IMR-90 (cell line): ENCODE measurements at places on chromosomes 2 and 18. TPM values are rescaled to one million over a fixed set of nuclear protein-coding genes. Genes with fewer than 3 reads are reported as not detected.

GRCh38 chr2:231364961-231365810 is 30.3 kb upstream of the B3GNT7 start:
- DNase-seq: peak; percentile 89

- no peak for DNase-seq
These were observed 3.9 kb downstream of the MAPRE3 start for GRCh38 chr2:26974352-26974751.

The RFTN2 gene
- total RNA-seq: 2.3 and 2.5 TPM in 2 replicates

The KRTCAP3 gene
- total RNA-seq: not detected in 2 replicates

The ERFE gene
- 0.56 and 1.3 TPM in 2 replicates for total RNA-seq

DNA sequence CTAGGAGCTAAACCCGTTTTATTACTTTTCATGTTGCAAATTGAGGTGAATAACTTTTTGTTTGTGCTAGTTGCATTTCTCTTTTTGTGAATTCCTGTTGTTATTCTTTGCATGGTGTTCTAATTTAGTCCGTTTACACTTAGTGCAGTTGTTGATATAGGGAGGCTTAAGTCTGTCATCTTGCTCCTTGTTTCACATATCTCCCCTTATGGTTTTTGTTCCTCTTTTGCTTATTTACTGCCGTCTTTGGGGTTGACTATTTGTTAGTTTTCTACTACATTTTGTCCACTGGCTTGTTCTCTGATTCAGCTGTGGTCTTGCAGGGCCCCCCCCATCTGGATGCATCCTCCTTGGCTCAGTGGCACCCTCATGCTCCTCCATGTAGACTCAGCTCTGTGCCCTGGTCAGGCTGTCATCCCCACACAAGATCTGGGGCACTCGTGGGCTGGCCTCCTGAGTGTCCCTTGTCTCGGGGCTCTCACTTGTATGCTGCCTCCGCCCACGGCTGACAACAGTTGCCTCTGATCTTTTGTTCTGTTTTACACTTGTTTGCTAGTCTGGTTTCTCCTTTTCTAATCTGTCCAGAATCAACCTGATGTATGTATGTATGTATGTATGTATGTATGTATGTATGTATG is 42.9 kb upstream of the ASB1 start:
- no peak for DNase-seq

The PPP4R1 gene
- 123 and 131 TPM in 2 replicates for total RNA-seq

The ITGB1BP1 gene
- total RNA-seq: 48.6 and 61.1 TPM in 2 replicates

DNA sequence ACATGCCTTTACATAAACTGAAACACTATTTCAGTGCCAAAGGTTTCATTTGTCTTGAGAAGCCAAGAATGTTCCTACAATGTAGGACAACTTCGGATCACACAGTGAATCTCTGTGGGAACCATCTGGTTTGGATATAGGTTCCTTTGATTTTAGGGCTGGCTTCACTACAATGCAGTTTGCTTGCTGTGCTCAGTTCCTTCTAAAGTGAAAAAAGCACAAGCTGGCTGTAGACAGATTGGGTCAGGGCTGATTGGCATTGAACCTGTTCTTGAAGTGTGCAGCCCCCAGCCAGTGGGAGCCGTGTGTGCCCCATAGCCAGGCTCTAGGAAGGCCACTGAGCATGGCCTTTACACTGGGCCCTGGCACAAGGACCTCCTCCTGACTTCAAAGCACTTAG is 167.9 kb upstream of the HNRNPA3 start:
- DNase-seq: no peak

DNA sequence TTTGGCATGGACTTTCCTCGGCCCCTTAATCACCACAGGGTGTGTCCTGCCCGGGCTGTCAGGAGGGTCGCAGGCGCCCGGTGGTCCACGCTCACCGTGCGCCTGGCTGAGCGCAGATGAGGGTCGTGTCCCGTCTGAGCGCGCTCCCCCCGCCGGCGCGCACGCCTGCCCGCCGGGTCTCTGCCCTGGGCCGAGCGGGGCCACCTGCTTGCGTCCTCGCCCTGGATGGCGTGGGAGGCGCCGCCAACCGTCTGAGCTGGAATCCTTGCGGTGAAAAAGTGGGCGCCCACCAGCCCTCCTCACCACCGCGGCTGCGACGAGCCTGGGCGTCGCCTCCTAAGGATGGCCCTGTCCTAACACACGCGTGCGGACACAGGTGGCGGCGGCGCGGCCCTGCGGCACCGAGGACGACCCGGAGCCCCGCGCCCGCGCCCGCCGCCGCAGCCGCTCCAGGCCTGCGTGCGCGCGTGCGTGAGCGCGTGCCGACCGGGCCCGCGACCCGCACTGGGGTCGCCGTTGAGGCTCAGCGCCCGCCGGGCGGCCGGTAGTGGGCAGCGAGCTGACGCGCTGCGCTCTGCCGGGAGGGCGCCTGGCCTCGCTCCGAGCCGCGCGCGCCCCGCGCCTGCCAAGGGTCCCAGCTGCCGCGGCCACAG is 126.6 kb downstream of the ARHGEF4 start:
- DNase-seq: no peak

GRCh38 chr2:37507703-37508102 is 163.3 kb downstream of the QPCT start:
- peak; percentile 82 for DNase-seq

The FSIP2 gene
- under 0.01 TPM in 1 of 2 replicates, not detected in the other for total RNA-seq

DNA sequence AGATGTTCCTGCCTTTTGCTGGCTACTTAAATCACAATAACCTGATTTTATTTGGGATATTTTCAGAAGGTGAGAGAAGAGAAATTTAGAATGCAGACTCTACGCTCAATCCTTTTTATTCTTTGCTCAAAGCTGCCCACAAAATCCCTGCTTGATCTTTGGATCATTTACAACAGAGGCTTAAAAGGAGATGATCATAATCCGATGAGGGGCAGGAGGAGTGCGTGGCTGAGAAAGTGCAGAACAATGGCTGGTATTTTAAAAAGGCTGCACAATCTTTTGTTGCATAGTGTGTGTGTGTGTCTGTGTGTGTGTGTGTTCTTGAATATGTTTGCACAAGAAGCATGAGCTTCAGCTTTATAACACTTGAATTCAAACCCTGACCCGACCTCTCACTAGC is 256.3 kb upstream of the MYT1L start:
- DNase-seq: no peak

- no peak for DNase-seq
These were observed 120.9 kb upstream of the TTN start for GRCh38 chr2:178928077-178928476.

DNA sequence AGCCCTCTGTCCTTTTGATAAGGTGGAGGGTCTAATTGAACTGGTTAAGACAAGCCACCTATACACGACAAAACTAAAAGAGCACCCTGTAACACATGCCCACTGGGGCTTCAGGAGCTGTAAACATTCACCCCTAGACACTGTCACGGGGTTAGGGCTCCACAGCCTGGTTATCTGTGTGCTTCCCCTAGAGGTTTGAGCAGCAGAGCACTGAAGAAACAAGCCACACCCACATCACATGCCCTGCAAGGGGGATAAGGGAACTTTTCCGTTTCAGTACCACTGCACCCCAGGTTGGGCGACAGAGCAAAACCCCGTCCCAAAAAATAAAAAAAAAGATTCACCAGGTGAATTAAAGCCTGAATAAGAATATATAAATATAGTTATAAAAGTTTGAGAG is 913.7 kb upstream of the ACVR2A start:
- DNase-seq: no peak

DNA sequence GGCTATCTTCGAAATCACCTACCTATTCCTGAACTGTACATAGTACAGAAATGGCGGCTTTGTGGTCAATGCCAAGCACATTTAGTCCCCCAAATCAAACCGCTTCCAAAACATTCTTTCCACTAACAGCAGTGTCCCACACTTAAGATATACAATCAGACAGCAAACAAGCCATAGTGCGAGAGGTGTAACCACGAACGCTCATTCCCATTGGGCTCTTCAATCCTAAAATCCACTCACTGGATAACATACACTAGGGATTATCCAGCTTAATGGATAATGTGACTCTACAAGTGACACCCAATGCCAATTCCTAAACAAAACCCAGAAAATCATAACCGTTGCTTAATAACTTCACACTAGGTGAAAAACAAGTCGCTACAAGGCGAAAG is 2.0 kb downstream of the XPO1 start:
- DNase-seq: peak; percentile 16

The CXCR4 gene
- not detected in 2 replicates for total RNA-seq

GRCh38 chr18:13300796-13301195 is 82.2 kb downstream of the LDLRAD4 start:
- DNase-seq: no peak

- DNase-seq: peak; percentile 55
These were observed 155.2 kb downstream of the ALK start for GRCh38 chr2:29766191-29766590.

DNA sequence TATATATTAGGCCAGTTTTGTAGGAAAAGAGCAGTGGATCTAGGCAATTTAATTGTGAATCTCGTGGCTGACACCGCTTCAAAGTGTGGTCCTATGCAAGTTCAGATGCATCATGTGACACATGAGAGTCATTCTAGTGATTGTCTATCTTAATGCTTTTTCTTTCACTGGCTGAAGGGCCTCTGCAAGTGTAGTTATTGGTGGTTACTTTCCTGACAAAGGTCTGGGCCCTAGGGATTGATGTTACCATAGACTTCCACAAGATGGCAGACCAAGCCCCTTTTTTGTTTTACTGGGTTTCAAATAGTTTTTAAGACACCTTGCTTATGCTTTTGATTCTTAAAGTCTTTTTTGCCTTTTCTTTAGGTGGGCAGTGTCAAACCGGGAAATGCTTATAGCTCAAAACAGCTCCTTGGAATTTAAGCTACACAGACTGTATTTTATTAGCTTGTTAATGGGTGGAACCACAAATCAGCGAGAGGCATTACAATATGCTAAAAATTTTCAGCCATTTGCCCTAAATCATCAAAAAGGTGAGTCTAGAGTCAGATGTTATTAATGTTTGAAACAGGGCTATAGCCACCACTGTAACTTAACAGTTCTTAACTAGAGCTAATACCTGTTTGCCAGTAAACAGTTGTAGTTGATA is 25.9 kb downstream of the CD8A start:
- peak; percentile 49 for DNase-seq

GRCh38 chr2:231919341-231920035 is 6.7 kb downstream of the NPPC start:
- DNase-seq: no peak

The TUBA4B gene
- not detected in 2 replicates for total RNA-seq

- no peak for DNase-seq
These were observed 70.4 kb downstream of the RHBDD1 start for GRCh38 chr2:226906163-226906693.

- no peak for DNase-seq
These were observed 341.7 kb downstream of the PTPRM start for GRCh38 chr18:7908681-7909299.

GRCh38 chr2:196638765-196639164 is 750 bp upstream of the CCDC150 start:
- no peak for DNase-seq

The FOXD4L1 gene
- not detected in 2 replicates for total RNA-seq

DNA sequence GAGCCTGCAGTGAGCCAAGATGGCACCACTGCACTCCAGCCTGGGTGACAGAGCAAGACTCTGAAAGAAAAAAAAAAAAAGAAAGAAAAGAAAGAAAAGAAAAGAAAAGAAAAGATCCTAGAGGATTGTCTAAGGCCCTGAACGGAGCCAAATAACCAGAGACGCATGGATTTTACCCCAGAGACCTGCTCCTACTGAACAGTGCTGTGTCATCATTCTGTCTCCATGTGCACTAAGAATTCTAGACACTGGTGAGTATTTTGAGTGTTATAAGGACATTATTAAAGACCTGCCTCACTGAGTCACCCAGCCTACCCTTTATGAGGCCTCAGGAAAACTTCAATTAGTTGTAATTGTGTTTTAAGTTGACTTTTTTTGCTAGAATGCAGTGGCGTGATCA is 61.9 kb upstream of the RIOK3 start:
- DNase-seq: no peak
